Kidney tubule cell (primary cell): ENCODE measurements at places on chromosomes 16 and 17.

GRCh38 chr17:52686140-52686539 is 527.6 kb upstream of the CA10 start:
- DNase-seq, result no peak

DNA sequence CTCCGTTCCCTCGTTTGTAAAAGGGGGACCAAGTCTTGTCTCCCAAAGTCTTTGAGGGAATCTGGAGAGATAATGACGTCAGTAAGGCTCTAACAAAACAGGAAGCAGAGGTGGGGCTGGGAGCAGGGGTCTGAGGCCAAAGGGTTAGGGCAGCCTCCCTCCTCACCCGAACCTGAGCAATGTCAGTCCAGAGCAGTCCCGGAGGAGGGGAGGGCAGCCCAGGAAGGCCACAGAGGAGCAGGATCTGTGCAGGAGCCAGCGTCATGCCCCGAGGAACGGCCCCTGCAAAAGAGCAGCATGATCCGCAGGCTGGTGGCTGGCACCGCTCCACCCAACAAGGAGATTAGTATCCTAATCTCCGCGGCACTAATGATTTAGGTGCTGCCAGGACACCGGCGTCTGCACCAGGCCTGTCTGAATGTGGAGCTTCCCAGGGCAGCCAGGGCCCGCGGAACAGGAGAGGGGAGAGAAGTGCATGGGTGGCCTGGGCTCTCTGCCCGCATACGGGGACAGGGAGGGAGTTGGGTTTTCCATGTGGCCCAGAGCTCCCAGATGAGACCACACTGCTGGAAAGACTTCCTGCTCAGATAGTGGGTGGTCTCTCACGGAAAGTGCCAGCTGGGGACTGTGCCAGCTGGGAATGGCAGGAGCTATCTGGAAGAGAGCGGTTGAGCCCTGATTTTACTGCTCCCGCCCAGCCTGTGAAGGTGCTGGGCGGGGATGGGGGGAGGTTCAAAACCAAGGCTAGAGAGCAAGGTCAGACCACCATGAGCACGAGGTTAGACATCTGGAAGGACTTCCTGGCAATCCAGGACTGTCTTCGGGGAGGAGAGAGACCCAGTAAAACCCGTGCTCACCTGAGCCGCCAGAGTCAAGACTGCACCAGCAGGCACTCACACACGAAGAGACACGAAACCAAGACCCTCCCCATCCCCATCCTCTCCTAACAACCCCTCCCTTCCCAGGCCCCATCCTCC is 11.0 kb upstream of the KRT17 start:
- DNase-seq, result no peak

DNA sequence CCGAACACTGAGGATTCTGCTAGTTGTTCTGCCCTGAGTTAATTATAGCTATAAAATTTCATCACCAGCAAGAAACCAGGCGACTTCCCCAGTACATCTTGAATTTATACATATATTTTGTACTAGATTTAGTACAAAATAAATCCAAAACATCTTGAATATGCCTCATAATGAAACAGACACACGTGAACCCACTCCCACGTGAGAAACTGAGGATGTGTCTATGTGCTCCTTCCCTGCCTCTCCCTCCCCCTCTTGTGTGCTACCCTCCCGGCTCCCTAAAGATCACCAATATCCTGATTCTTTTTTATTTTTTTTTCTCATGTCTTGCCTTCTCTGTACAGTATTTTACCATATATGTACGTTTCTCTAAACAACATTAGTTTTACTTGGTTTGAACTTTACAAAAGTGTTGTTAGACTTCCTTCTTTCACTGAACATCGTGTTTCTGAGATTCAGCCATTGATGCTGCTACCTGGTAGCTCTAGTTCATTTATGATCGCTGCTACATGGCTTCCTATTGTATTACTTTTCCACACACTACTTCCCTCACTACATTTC is 1.1 kb upstream of the LCMT1 start:
- no peak for DNase-seq

GRCh38 chr17:7889166-7889955 is 772 bp downstream of the CHD3 start:
- DNase-seq, result peak; percentile 91

DNA sequence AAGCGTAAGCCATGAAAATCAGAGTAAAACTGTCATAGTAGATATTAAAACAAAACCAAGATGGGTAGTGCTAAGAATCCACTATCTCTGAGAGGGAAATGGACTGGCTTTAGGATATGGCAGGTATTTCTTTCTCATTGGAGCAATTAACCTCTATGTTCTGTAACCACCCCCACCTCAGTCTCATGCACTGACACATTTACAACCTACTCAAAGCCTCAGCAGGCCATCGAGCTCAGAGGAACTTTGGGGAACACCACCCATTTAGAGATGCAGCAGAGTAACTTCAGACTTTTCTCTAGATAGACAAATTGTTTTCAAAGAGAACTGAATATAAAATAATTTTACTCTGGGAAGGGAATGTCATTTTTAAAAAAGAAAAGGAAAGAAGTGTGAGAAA is 615.8 kb upstream of the ZFHX3 start:
- no peak for DNase-seq

DNA sequence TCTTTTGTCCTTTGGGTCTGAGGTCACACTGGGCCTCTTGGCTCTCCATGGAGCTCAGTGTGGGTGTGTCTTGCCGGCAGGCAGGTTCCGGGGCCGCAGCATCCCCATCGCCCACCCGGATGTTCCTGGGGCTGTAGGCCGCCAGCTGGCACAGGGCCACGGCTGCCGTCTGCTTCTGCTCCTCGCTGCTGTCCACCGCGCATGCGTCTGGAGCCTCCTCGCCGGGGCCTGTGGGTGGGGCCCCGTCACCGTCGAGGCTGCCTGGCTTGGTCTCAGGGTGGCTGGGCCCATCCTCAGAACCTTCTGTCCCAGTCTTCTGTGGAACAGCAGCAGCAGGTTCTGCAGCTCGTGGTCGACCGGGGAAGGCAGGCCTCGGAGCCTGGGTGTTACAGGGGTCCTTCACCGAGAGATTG is 9.6 kb downstream of the ZNF750 start:
- no peak for DNase-seq

- no peak for DNase-seq
These were observed 787 bp downstream of the ZFPM1 start for GRCh38 chr16:88453611-88454522.

DNA sequence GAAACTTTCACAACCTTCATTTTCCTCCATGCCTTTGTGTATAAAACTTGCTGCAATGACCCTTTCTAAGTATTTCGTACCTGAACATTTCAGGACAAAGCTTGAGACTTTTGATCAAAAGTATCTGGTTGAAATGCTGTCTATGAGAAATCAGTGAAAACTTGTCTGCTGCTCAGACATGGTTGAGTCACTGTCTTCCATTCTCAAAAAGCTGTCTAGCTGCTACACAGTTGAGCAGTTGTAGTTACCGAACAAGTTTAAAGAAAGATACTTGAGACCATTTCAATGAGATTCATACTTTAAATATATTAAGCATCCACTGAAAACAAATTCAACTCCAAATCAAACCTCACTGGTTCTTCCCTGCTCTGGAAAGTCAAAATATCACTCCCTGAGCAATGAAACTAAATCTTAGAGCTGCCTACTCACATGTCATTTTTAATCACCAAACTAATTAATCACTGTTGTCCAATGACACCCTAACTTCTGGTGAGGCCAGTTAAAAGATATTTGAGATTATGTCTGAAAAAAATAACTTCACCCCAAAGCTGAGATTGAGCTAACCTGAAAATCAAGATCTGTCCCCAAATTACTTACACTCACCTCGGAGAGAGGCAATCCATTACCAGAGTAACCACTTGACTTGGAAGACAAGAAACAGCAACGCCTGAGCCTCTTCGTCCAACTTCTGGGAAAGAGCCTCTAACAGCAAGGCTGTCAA is 488 bp downstream of the TMEM100 start:
- no peak for DNase-seq

DNA sequence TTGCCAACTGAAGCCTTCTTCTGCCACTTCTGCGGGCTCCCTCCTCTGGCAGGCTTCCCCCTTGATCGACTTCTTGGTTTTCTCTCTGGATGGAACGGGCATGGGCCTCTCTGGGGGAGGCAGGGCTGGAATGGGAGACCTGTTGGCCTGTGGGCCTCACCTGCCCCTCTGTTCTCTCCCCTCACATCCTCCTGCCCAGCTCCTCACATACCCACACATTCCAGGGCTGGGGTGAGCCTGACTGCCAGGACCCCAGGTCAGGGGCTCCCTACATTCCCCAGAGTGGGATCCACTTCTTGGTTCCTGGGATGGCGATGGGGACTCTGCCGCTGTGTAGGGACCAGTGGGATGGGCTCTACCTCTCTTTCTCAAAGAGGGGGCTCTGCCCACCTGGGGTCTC is 6.5 kb upstream of the LASP1NB start:
- no peak for DNase-seq

DNA sequence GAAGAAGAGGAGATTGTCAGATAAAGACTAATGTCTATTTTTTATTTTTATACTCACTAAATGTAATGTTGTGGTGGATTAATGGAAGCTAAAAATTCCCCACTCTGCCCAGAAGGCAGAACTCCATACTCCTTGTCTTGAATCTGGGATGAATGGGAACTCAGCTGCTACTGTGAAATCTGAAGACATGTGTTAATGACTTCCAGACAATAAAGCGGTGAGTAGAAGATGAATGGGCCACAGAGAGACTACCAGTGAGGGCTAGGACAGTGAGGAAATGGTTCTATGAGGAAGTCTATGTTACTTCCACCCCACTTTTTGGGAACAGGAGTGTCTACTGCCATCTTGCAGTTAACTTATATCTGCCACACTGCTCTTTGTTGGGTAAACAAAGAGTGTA is 726.9 kb downstream of the CDH8 start:
- no peak for DNase-seq

GRCh38 chr16:2082171-2082982 is 34.6 kb downstream of the TSC2 start:
- DNase-seq, result peak; percentile 47

- peak; percentile 5 for DNase-seq
These were observed 302.7 kb upstream of the MYOCD start for GRCh38 chr17:12362853-12363455.

GRCh38 chr16:74731853-74732477 is 31.3 kb upstream of the MLKL start:
- DNase-seq, result no peak

GRCh38 chr17:38511150-38512108 is 83.2 kb downstream of the ARHGAP23 start:
- peak; percentile 45 for DNase-seq

- DNase-seq, result no peak
These were observed 798.3 kb downstream of the CDH8 start for GRCh38 chr16:61237884-61238485.

DNA sequence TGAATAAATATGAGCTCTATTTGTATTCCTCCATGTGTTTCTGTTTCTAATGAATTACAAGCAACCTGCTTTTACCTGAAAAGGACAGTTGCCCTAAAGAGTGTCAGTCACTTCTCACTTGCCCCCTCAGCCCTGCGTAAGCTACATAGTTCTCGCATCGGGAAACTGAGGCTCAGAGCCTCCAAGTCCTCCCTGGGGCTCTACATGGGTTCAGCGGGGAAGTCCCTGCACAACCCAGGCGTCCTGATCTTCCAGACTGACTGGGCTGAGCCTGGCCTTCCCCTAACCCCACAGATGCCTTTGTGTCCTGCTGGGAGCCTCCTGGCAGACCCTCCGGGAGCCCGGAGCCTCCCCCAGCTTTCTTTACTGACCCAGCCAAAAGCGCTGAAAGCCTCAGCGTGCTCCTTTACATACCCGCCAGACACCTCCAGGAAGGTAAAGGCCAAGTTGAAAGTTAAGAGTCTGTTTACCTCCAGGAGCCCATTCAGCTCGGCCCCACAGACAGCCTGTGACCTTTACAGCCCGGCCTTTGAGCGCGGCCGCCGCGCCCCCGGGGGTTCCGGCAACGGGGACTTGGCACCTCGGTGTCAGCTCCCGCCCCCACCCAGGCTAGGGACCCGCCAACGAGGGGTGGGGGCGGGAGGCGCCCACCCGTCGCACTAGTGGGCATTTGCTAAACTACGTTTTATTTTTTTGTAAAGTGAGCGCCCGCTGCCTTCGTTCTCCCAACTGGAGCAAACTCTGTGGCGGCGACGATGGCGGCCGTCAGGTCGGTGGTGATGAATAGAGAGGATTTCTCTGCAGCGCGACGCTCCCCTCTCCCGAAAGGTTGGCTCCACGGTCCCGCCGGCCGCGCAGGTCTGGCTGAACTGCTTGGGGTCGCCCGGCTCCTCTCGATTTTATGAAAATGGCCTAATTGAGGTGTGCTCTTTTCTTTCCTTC is 4.4 kb upstream of the HOXB13 start:
- DNase-seq, result no peak

GRCh38 chr17:28193241-28193640 is 125.8 kb upstream of the TMEM97 start:
- DNase-seq, result no peak

DNA sequence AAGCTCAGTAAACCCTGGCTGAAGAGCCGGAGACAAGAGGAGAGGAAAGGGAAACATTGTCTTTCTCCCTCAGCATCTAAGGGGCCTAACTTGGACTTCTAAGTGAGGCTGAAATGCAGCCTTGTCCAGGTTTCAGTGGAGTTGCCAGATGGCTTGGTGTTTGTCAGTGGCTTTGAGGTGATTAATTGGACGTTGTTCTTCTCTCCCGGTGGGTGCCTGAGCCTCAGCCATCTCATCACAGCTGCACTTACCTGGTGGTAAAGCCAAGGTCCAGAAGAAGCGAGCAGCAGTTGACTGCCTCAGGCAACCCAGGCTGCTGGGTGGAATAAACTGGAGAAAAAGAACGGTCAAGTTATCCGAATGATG is 202.2 kb upstream of the NLRP1 start:
- DNase-seq, result no peak

GRCh38 chr17:79990704-79991103 is 45.0 kb downstream of the TBC1D16 start:
- DNase-seq, result no peak

GRCh38 chr16:84537491-84538151 is 33.2 kb upstream of the MEAK7 start:
- DNase-seq, result no peak

DNA sequence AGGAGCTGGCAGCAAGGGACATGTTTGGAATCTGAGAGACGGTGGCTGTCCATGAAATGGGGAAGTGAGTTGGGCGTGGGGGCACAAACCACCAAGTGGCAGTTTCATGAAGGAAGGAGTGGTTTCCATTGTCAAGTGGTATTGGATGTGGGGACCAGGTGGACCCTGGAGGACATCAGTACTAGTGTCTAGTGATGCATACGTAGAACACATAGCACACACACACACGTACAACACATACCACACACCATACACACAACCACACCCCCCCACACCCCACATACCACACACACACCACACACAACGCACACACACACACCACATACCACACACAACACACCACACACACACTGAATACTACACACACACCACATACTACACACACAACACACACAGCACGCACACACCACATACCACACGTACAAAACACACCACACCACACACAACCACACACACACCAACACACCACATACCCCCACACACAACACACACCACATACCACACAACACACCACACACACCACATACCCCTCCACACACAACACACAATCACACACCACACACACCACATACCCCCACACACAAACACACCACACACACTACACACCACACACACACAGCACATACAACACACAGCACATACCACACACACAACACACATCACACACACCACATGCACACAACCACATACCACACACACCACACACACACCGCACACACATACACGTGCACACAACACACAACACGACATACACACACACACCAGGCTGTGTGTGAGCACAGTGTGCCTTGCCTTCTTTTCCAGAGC is 41.1 kb upstream of the GSE1 start:
- no peak for DNase-seq

GRCh38 chr17:77942112-77942988 is 16.2 kb upstream of the TNRC6C start:
- no peak for DNase-seq
